ENCODE measurements at places on chromosomes 6 and 20. TPM values are rescaled to one million over a fixed set of nuclear protein-coding genes. Genes with fewer than 3 reads are reported as not detected.
A peak's percentile ranks its signal among the peaks of the same experiment; 100 is the strongest.

The SLC17A1 gene
- total RNA-seq = not detected

- DNase-seq = no peak
Observed at GRCh38 chr6:25637211-25637610, 14.8 kb upstream of the SCGN start.

The PBOV1 gene
- not detected for total RNA-seq

DNA sequence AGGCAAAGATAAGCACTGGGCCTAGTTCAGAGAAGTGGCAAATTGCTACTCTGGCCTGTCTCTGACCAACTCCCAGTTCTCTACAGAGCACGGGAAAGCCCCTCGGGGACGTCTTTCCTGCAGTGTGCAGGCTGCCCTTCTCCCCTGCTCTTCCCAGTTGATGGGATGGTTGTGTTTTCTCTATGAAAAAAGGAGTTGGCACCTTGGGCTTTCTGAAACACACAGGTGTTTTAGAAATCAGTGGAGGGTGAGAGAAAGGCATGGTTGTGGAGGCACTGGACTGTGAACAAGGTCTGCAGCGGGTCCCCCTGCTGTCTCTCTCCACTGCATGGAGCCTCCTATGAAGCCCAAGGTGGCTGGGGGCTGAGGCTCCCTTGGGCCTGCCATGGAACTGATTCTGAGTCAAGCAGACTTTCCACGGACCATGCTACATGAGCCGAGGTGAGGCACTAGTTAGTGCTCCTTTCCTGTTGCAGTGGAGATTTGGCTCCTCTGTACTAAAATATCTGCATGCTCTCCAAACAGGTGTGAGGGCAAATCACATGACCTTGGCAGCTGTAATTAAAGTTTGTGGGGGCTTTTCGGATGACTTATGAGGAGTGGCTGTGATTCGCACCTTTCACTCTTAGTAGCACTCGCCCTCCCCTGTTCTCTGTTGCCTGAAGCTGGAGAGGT, 16.3 kb downstream of the GTSF1L start:
- DNase-seq = no peak

DNA sequence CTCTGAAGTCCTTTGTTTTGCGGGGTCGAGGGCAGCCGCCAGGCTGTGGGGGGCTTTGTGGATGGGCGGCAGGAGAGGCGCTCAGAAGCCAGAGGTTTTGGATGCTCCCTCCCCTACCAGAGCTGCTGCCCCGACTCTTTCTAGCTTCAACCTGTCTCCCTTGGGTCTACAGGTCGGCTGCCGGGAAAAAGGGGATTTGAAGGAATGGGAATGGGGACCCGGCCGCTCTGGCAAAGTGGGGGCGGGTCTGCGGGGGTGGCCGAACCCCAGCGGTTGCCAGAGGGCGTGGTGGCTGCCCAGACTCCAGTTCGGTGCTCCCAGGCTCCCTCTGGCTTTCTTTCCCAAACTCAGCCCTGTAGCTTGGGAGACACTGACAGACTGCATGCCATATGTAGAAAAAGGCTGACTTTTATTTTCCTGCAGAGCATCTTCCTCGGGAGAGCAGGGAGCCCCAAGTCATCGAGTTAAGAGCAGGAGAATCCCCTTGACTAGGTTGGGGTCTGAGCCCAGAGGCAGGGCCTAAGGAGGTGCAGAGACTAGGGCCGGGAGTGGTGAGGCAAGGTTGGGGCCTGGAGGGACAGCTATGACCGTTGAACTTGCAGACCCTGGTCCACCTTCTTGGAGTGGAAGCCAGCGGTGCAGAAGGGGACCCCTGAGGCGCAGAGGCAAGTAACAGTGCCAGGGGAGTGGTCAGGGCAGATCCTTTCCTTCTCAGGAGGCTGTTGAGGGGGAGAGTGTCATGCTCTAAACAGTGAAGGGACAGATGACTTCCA, 1.4 kb upstream of the PPP1R18 start:
- peak; percentile 47 for DNase-seq

The CCN6 gene
- total RNA-seq = not detected

DNA sequence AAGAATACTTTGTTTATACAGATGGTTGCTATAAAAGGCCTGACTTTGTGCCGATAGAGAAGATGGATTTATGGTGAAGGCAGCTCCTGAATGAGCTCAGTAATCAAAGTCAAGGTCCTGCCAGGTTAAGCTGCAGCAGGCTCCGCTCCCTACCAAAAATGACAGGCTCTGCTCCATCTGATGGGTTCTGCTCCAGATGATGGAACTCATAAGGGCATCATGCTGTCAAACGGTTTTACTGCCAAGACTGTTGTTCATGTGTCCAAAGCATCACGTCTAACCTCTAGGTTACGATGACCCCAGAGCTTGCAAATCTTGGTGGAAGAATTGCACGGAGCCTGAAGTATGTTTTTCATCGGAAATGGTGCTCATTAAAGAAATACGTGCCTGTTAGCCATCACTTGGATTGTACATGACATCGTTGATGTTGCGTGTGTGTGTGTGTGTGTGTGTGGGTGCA, 19.2 kb upstream of the PTGIS start:
- DNase-seq = peak; percentile 83

DNA sequence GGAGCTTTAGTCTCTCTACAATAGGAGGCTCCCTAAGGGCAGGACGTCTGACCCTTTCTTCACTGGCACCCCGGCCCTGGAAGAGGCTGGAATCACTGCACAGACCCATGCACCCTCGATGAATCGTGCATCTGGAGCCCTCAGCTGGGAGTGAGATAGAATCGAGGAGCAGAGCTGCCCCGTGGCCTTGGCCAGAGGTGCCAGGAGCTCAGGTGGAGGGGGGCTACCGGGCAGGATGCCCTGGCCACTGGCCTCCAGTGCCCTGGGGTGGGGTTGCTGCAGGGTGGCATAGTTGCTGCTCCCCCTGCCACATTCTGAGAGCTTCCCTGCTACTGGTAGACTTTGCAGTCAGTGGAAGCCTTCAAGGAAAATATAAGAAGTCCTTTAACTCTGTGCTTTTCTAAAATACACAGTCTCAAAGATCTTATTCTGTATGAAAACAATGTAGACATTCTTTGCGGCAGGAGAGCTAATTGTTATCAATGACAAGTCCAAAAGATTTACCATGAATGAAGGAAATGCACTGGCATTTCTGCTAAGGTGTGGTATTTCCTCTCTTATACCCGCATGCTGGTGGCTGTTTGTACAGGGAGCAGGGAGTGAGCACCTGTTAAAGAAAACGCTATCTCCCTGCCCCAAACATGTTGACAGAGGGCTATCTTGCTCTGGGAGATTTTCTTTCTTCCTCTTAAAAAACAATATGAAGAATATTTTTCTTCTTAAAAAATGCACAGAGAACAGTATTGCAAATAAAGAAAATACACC, 122.8 kb downstream of the C6orf118 start:
- DNase-seq = no peak

The MOCS1 gene
- total RNA-seq = 8.1 TPM

The DEFB116 gene
- not detected for total RNA-seq

The MYT1 gene
- not detected for total RNA-seq

The PRDM13 gene
- total RNA-seq = not detected

The CTAGE9 gene
- total RNA-seq = not detected

DNA sequence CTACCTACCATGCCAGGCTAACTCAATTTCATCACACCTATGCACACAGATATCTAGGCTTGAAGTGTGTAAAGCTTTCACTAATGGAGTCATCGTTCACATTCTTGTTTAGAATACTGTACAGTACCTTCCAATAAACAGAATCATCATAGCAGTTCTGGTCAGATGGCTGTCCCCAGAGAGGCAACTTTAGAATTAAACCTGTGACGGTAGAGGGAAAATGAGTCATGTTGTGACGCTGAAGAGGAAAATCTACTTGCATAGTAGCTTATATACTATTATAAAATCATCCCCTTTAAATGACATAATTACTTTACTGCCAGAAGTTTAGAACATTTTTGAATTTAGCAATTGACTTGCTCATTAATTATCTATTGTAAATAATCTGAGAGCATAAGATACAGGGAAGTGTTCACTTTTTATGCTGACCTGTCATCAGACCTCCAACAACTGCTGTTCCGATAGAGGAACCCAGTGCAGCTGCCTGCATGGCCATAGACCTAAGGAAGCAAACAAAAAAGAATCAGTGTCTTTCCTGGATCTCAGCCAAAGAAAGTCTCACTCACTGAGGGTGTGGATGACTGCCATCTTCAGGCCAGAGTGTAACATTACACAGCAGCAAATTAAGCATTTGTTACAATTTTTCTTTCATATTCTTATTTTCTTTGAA, 29.8 kb downstream of the RHAG start:
- peak; percentile 80 for DNase-seq

All from IMR-90 (cell line).